Stimulated activated CD4-positive, alpha-beta T cell treated with anti-CD3 and anti-CD28 coated beads, Interleukin-12 subunit alpha, Interleukin-12 subunit beta, amount 100 ng/mL, for 24 hours (primary cell): ENCODE measurements at places on chromosomes 4 and X.

- DNase-seq = no peak
Measured at GRCh38 chr4:102213031-102213430, 132.3 kb downstream of the SLC39A8 start.

DNA sequence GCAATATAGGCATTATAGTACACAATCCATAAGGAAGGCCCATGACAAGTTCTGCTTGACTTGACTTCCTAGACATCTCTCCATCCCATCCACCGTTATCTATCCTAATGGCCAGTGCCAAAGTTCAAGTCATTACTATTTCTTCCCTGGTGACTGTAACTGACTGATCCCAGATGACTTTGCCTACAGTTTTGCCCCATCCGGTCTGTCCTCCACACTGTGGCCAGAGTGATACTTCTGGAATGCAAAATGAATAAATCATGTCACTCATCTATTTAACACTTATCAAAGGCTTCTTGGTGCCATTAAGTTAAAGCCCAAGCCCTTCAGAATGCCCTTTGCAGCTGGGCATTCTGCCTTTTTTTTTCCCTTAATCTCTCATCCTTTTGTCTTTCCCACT is 130.8 kb downstream of the PPARGC1A start:
- DNase-seq = no peak

GRCh38 chr4:121139533-121140222 is 24.4 kb downstream of the TNIP3 start:
- DNase-seq = no peak

- no peak for DNase-seq
Measured at GRCh38 chr4:181138116-181138515, 1105.1 kb upstream of the TENM3 start.

DNA sequence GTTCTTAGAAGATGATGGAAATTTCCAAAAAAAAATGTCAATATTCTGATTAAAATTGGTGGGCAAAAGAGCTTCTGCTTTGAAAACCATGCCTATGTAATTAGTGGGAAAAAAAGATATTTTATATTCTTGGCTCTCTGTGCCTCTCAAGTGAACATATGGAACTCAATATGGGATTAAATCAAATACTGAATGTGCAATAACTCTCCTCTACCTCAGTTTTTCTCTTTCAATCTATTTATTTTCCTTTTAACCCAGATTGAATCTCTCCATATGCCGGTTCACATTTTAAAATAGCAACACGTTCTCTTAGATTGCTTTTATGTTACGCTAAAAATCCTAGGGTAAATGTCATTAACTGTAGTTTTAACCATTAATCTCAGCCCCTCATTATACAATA is 224.2 kb upstream of the PABPC4L start:
- DNase-seq = no peak

DNA sequence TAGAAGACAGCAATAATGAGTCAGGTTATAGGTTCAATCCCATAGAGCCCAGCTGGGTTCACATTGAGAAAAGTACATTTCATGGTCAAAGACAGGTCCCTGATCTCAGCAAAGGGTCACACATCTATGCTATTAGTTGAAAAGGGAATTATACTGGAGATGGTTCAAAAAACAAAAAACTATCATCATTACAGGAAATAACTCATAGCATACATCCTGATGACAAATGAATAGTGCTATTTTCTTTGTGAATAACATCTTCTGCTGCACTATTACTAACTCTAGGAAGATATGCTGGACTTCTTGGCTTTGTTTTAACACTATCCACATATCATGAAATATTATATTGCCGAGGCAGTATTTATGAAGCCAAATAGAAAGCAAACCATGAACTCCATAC is 202.5 kb upstream of the MAB21L2 start:
- DNase-seq = no peak

DNA sequence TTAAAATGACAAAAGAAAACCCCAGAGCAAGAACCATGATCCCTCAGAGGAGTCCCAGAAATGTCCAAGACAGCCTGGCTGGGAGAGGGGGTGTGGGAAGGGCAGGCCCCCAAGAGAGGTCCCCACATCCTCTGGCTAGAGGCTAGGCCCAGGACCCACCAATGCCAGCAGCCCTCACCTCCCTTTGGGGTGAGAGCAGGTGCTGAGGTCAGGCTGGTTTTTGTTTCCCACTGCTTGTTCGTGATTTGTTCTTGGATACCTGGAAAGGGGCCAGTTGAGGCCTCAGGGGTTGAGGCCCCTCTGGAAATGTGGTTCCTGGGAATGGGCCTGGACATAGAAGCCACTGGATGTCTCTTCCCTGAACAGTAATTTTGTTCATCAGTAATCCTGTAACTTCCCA is 2.3 kb upstream of the GRSF1 start:
- no peak for DNase-seq

GRCh38 chr4:98110214-98110613 is 33.1 kb downstream of the STPG2 start:
- DNase-seq = no peak

DNA sequence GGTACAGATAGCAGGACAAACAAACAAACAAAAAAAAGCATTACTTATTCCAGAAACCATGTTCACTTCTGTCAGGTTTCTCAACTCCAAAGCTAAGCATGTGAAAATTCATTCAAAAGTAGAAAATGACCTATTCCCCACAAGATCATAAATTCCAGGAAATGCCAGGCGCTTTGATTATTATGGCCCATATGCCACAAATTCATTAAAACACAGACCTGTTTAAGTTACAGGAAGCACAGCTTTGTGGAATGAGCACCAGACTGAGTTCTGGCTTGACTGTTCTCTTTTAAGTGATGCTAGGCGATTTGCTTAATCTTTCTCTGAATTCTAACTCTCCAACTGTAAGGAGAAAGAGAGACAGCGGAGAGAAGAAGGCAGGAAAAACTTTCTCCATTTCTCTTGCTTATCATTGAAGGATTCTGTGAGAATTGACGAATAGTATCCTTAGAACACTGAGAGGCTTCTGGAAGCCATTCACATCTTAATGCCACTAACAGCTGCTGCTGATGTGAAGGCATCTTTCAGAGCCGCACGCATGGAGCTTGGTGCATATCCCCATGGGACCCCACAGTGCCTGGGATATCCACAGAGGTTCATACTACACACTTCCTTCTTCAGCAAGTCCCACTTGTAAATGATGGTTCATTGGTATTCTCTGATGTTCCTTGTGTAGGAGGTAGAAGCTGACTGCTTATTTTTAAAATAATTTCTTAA is 138.0 kb downstream of the ZNF674 start:
- no peak for DNase-seq

DNA sequence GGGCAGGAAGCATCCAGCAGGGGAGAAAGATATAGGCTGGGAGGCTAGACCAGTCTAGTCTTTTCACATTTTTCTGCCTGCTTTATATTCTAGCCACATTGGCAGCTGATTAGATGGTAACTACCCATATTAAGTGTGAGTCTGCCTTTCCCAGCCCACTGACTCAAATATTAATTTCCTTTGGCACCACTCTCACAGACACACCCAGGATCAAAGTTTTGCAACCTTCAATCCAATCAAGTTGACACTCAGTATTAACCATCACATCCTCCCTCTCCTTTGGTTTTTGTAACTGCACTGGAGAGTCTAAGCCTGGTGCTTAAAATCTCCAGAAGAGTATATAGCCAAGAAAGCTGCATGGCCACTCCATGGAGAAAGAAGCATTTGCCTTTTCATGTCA is 560.4 kb downstream of the GRXCR1 start:
- DNase-seq = no peak

DNA sequence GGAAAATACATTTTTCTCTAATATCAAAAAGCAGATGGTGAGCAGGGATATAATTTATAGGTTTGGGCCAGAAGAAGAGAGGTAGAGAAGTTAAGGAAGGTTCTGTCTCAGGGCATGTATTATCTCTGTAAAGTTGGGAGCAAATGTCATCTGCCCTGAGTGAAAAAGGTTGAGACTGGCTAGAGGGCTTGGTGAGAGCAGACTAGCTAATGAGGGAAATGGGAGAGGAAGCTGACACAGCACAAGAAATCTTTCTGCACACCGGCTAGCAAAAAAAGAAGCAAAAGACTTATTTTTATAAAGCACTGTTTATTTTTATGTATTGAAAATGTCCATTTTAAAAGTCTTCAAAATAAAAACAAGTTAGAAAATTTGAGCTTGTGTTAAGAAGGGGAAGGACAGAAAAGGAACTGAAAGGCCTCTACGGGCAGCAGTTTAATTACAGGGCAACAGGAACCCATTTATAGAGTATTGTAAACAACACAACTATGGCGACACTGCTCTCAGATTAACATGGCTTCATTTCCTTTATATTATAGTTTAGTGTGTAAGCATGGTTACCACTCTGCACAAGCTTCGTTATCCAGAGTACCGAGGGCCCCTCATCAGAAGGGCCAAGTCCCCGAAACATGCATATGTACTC is 17.4 kb downstream of the CD40LG start:
- no peak for DNase-seq

- no peak for DNase-seq
Measured at GRCh38 chr4:609400-610050, 15.8 kb upstream of the PDE6B start.

- no peak for DNase-seq
Measured at GRCh38 chrX:149867488-149867887, 13.5 kb upstream of the MAGEA8 start.

GRCh38 chr4:2795893-2796848 is 3.3 kb downstream of the SH3BP2 start:
- no peak for DNase-seq

- DNase-seq = no peak
Measured at GRCh38 chr4:134308910-134309309, 107.3 kb upstream of the PABPC4L start.

DNA sequence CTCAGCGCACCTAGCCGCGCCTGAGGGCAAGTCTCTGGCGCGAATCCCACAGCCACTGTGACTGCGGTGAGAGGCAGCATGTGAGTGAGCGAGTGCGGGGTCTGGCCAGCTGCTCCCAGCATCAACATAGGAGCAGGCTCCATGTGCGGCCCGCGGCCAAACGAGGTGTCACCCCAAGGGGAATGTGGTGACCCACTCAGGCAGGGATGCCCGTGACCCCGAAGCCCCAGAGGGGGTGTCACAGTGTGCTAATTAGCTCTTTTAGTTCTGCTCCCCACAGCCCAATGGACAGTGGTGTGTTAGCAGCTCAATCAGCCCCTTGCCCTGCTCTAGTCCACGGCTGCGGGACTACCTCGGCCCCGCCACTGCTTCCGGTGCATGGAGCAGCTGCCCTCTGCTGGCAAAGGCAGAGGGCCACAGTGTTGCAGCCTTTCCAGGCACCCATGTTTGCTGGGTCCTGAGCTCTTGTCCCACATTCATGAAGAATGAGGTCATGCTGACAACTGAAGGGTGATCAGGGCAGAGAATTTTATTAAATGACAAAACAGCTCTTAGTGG is 61.4 kb downstream of the AGA start:
- no peak for DNase-seq
